Mesothelial cell of epicardium (in vitro differentiated cells): ENCODE measurements at places on chromosomes 6 and 20. TPM values are rescaled to one million over a fixed set of nuclear protein-coding genes. Genes with fewer than 3 reads are reported as not detected.

LHFPL5 gene
- total RNA-seq = not detected in 3 replicates

SLC17A3 gene
- not detected in 3 replicates for total RNA-seq

DNA sequence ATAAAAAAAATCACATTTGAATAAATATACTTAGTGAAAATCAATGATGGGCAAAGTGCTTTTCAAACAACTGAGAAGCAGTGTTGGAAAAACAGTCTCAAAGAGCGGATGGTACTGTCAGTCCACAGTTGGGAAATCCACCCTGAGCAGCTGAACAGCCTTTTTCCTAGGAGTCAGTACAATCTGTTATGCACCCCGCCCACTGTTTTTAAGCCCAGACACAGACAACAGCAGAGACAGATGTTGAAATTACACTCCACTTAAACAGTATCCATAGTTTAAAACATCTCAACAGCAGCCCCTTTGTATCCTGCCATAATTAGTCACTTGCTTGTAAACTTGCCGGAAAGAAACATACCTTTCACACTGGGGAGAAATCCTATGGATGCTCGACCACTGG lies 372 bp downstream of the KIAA0408 start:
- DNase-seq = no peak

DNA sequence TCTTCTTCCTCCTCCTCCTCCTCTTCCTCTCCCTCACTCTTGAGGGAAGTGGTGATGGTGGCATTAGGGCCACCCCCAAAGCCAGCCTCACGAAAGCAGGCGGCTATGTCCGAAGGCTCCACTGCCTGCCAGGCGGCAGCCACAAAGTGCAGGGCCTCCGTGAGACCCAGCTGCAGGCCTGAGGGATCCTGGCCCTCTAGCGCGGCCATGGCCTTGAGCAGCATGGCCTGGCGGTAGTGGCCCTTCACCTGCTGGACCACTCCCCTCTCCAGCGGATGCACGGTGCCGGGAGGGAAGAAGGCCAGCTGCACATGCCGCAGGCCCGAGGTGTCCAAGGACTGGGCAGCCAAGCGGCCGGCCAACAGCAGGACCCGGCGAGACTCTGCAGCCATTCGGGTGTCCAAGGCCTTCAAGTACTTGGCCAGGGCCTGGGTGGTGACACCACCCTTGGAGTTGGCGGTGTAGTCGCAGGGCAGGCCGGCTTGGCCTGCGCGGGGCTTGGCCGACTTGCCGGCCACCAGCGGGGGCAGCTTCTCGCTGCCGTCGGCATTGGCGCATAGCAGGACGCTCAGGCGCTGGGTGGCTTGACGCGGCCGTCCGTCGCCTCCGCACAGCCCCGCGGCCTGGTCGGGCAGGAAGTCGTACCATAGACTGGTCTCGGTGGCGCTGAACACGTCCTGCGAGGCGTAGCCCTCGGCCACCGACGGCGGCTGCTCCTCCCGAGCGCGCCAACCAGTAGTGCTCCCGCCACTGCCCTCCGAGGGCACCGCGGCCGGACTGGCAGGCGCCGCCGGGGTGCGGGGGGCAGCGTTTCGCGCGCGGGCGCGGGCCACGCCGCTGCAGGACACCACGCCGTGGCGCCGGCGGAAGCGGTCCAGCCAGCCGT lies 1.1 kb downstream of the CENPB start:
- DNase-seq = no peak

GRCh38 chr6:42012501-42013133 lies 37.7 kb upstream of the TAF8 start:
- no peak for DNase-seq
